ENCODE measurements at places on chromosomes 7 and 10. TPM values are rescaled to one million over a fixed set of nuclear protein-coding genes. Genes with fewer than 3 reads are reported as not detected.

- no peak for DNase-seq
- H3K27ac ChIP-seq, result no peak overlapping the region
- no peaks in the 10 kb centered on the region for H3K36me3 ChIP-seq
Observed at GRCh38 chr7:85447004-85447403, 260.1 kb upstream of the SEMA3D start.

DNA sequence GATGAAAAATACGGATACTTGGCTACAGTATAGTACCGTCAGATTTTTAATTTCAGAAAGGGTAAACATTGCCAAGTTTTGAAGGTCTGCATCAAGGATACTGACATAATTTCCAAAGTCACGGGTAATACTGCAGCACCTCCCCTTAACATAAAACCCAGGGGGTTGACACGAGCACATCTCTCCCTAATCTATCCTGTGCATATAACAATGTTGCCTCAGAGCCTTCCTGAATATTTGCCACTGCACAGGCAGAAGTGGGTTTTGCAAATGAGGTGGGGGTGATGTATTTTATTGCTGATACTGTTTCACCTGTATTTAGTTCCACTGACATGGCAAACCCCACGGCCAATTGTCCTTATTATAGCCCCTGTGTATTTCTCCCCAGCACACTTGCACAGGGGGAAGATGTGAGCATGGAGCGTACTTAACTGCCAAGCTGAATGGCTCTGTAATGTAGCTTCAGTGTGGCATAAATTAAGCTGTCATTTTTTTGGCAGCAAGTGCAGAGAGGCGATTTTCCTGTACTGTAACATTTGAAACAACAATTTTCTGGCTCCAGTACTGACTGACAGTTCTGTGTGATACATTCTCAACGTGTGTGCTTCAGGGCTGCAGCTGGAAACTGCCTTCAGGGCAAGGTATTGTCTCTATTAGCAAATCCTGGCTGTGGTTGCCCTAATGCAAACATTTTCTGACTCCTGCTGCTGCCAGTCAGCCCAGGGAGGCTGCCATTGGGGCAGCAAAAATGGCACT, 299.6 kb upstream of the SP4 start:
- H3K36me3 ChIP-seq, result no peaks in the 10 kb centered on the region
- no peak overlapping the region for H3K27ac ChIP-seq
- DNase-seq, result no peak
- H3K4me1 ChIP-seq, result no peaks in the 10 kb centered on the region
- no peak overlapping the region for H3K4me3 ChIP-seq

DNA sequence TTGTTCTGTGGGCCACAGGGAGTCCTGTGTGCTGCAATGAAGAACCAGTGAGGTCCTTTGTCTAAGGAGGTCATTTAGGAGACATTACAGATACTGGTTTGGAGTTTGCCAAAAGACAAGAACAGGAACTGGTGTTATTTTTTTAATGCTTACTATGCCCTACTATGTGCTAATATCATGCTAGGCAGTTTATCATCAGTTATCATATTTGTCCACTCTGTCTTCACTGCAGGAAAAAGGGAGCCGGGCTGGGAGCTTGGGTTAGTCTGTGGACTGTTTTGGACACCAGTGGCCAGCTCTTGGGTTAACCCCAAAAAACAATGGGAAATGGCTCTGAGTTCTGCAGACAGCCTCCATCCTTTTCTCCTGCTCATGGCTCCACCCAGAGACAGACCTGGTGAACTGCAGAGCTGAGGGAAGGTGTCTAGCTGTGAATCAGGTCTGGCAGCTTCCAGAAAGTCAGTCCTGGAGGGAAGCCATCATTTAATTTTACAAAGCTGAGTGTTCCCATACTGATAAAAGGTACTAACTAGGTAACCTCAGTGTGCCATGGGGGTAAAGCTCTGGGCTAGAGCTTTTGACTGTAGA, 101.2 kb upstream of the ZNF746 start:
- no peaks in the 10 kb centered on the region for H3K4me1 ChIP-seq
- no peak for DNase-seq
- H3K4me3 ChIP-seq, result no peak overlapping the region
- no peak overlapping the region for H3K27ac ChIP-seq
- no peaks in the 10 kb centered on the region for H3K27me3 ChIP-seq

Gene DMBT1
- total RNA-seq, result 0.08 TPM

Gene PTPN20
- not detected for total RNA-seq

All from osteocyte (in vitro differentiated cells).